ENCODE measurements at places on chromosomes 13 and 19.

DNA sequence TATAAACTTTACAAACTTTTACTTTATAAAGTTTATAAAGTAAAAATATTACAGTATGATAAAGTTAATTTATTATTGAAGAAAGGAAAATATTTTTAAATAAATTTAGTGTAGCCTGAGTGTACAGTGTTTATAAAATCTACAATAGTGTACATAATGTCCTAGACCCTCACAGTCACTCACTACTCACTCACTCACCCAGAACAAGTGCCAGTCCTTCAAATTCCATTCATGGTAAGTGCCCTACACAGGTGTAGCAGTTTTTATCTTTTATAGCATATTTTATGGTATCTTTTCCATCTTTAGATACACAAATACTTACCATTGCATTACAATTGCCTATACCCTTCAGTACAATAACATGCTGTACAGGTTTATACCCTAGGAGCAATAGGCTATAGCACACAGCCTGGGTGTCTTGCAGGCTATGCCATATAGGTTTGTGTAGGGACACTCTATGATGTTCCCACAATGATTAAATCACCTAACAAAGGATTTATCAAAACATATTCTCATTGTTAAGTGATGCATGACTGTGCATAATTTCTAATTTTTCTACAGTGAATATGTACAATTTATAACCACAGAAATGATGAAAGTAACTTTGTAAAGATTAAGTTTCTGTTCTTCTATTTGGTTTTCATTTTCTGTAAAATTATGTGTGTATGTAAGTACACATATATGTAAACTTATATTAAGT, 98.0 kb downstream of the SPRY2 start:
- no peak for DNase-seq

DNA sequence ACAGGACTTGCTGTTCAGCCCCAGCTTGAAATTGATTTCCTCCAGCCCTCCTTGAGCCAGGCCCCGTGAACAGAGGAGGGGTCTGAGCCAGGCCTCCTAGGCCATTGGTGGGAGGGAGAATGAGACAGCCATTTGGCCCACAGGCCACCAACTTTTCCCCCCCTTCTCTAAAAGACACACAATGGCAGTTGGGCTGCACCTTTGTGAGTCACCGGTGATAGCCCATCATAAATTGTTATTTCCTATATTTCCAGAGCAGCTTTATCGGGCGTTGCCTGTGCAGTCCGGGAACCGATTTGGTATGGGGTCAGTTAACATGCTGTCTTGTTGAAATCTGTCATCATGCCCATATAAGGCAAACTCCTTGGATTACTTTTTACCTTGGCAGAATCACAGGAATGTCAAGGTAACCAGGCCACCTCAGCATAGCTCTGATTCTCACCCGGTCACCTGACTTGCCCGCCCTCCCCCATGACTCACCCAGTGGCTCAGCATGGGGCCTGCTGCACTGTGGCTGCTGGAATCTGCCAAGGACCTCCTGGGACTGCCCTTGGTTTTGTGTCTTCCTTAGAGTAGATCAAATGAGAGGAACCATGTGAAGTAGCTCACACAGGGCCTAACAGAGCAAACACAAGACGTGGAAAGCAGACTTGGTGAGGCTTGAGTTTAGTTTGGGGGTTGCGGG, 36.1 kb downstream of the ACTN4 start:
- DNase-seq, result no peak

- DNase-seq, result no peak
These were observed 917.4 kb upstream of the MIR17HG start for GRCh38 chr13:90430127-90430526.

DNA sequence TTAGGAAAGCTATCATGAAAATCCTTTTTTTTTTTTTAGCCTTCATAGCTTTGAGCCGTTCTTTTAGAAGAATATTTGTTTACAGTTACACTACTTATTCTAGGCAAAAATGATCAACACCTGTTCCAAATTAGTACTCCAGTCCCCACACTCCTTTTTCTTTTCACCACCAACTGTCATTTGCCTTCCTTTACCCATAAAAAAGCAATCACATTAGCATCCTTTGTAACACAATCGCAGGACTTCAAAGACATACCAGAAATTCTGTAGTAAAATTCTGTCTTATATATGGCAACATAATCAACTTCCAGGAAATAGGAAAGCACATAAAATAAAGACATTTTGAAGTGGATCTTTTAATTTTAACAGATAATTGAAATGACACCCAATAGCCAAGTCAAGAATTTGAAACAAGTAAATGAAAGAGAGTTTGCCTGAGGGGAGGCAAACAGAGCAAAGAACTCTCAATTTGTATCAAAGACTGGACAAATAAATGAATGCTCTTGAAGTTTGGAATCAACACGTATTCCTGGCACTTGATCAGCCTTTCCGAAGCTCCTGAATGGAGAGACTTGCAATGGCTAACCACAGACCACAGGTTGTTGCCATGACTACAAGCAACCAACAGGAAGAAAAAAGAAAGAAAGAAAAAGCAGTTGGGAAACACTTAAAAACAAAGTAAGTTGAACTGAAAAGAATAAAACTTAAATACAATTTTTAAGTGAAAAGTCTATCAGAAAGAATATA, 206.8 kb downstream of the PCDH9 start:
- DNase-seq, result no peak

GRCh38 chr13:113930671-113931637, 42.9 kb downstream of the C13orf46 start:
- DNase-seq, result peak; percentile 54

- DNase-seq, result no peak
These were observed 14.2 kb upstream of the PDX1 start for GRCh38 chr13:27905650-27906049.

DNA sequence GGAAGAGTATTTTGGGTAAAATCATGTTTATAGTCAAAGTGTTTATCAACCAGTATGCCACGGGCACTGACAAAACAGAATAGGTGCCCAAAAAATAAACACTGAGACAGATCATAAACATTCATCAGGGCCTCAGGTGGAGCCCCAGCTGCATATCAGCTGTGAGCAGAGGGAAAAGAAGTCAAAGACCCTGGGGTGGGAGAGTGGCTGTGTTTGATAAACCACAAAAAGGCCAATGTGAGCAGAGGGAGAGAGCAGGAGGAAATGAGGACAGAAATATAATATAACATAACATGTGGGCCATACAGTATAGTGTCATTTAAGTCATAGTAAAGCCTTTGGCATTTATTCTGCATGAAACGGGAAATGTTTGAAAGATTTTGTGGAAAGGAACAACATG, 10.0 kb upstream of the EPSTI1 start:
- no peak for DNase-seq

DNA sequence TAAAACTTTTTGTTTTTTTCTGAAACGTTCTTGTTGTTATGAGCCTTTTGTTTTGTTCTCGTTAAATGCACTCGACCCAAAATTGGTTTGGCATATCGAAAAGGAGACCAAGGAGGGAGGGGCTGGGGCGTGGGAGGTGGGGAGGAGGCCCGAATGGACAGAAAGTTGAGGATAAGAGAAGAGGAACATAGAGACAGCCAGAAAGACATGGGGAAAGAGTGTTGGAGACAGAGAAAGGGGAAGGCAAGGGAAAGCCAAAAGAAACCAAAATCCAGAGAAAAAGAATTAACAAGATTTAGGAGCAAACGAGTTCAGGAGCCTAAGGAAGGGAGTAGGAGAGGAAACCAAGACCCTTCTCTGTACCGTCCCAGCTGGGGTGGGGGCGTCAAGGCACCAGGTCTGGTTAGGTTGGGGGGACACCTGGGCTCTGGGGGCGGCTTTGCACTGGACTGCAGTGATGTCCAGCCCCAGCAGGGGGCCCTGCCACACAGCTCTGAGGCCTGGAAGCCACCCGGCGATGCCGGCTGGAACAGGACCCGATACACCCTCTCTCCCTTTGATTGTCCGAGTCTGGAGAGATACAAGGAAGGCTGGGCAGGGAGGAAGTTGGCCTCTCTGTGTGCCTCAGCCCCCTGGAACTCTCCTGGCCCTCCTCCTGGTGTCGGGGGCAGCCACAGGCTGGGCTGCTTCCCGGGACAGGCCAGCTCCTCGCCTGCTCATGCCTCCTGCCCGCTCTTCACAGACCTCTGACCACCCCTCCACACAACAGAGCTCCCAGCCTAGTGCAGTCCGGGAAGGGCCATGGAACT, 11.6 kb upstream of the ASF1B start:
- DNase-seq, result peak; percentile 87

DNA sequence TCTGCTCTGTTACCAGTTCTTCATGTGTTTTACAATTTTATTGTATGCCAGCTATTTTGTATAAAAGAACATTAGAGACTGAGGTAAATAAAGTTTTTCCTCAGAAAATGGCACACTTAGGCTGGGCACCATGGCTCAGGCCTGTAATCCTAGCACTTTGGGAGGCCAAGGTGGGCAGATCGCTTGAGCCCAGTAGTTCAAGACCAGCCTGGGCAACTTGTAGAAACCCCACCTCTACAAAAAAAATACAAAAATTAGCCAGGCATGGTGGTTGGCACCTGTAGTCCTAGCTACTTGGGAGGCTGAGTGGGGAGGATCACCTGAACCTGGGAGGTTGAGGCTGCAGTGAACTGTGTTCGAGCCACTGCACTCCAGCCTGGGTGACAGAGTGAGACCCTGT, 32.0 kb downstream of the CCDC8 start:
- peak; percentile 37 for DNase-seq

GRCh38 chr13:34189946-34190345, 372.0 kb downstream of the RFC3 start:
- DNase-seq, result no peak

DNA sequence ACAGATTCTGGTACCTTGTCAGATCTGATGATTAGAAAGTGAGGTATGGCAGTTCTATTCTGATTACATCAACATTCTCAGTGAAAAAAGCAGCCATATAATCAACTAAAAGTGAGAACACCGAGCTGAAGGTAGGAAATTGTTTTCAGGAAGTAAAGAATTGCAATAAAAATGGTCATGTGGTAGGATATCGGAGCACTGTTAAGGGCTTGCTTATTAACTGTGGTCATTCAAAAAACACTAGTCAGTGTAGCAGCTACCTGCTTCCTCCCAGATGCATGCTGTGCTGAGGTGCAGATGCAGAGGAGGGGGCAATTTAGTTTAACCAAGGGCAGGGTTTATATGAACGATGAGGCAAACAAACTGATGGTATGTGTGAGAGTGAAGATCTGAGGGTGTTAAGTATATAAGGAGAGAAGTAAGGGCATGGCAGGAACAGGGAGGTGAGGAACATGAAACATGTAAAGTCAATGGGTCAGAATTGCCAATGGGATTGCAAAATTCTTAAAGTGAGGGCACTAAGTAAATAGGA, 111.9 kb downstream of the DIAPH3 start:
- no peak for DNase-seq

GRCh38 chr19:13262450-13262849, 112.2 kb downstream of the IER2 start:
- DNase-seq, result no peak

GRCh38 chr13:47890146-47890814, 110.8 kb downstream of the SUCLA2 start:
- no peak for DNase-seq

DNA sequence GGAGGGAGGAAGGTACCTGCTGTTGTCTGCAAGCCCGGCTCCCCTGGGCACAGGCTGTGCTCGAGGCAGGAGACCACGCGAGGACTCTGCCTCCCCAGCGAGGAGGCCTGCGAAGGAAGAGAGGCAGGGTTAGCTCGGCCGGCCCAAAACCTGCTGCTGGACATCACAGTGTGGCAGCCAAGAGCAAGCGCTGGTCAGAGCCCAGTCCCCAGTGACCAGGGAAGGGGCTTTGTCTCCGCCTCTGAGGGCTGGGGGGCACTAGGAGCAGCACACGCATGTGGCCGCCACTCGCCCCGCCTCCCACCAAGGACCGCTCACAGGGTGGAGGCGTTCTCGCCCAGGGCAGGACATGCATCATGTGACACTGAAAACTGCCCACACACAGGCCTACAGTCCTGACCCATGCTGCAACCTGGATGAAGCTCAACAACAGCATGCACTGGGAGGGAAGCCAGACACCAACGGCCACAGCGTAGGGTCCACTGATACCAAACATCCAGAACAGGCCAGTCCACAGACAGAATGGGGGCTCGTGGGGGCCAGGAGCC, 8.5 kb downstream of the MIER2 start:
- DNase-seq, result no peak

DNA sequence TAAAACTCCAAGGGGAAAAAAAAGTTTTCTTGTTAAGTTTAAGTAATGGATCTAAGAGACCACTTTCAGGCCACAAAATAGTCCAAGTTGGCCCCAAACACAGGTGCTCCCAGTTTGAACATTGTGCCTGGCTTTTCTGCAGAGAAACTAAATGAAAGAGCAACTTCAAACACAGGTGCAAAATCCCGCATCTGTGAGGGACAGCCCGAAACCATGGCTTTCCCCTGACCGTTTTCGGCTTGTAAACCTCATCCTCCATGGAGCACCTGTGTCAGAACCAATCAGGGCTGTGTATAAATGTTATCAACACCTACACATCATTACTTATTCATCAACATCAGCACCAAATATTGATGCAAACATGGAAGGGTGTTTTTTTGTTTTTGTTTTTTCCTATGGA, 126.8 kb upstream of the OBI1 start:
- DNase-seq, result no peak

GRCh38 chr13:36925603-36926002, 5.6 kb upstream of the SMAD9 start:
- DNase-seq, result no peak

DNA sequence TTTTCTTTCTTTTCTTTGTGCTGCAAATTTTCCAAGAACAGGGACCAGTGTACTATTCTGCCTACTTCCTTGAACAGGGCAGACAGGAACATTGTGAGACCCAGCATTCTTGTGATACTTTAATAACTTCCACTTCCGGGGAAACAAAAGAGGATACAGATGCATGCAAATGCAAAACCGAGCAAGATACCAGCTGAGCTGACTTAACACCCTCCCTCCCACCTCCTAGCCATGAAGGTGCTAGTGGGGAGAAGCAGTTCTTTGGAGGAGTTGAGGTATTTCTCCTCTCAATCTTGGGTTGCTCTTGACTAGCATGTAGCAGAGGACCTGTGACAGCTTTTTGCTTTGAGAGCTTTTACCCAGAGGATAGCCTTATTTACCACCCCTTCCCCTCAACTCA, 111.2 kb downstream of the KLF5 start:
- no peak for DNase-seq

DNA sequence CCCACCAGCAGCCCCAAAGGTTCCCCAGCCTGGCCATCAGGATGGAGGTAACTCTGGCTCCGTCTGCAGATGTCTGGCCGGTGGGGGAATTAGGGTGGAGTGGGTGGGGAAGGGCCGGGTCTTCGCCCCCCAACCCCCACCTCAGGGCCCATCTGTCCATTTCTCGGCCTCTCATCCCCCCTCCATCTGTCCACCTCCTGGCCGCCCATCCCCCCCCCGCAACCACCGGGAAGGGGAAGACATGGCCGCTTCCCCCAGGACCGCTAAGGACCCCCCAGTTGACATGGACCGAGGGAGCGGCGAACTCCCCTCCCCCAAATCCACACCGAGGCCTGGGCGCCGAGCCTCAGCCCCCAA, 793 bp downstream of the LRFN1 start:
- DNase-seq, result no peak

Measured in left forelimb (tissue), 1 donor.